ENCODE measurements at places on chromosomes 1 and 21.

- DNase-seq: no peak
Measured at GRCh38 chr1:176325664-176326063, 118.6 kb upstream of the COP1 start.

- DNase-seq: no peak
Measured at GRCh38 chr1:145994391-145995120, 1.8 kb downstream of the TXNIP start.

DNA sequence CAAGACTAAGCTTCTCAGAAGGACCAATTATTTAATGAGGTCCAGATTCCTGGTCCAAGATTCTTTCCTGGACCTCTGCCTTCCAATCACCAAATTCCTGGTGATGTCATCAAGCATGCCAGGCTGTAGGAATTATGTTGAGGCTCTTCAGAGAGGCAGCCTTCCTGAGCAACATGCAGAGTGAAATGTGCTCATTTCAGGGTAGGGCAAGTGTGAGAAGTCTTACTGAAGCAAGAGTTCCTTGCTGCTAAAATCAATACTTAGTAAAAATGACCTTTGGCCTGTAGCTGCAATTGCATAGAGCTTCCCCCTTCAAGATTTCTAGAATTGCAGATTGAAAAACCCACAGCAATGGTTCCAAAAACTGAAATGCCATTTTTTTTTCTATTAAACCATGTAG, 31.7 kb upstream of the BCAR3 start:
- no peak for DNase-seq

- DNase-seq: no peak
Measured at GRCh38 chr1:246591047-246591446, 24.8 kb downstream of the CNST start.

GRCh38 chr1:109784551-109785252, 21.0 kb upstream of the EPS8L3 start:
- no peak for DNase-seq

GRCh38 chr21:35189077-35189863, 140.2 kb upstream of the RUNX1 start:
- no peak for DNase-seq

- no peak for DNase-seq
Measured at GRCh38 chr1:196501760-196502428, 106.3 kb downstream of the KCNT2 start.

- DNase-seq: no peak
Measured at GRCh38 chr1:232998138-232998537, 47.7 kb downstream of the NTPCR start.

DNA sequence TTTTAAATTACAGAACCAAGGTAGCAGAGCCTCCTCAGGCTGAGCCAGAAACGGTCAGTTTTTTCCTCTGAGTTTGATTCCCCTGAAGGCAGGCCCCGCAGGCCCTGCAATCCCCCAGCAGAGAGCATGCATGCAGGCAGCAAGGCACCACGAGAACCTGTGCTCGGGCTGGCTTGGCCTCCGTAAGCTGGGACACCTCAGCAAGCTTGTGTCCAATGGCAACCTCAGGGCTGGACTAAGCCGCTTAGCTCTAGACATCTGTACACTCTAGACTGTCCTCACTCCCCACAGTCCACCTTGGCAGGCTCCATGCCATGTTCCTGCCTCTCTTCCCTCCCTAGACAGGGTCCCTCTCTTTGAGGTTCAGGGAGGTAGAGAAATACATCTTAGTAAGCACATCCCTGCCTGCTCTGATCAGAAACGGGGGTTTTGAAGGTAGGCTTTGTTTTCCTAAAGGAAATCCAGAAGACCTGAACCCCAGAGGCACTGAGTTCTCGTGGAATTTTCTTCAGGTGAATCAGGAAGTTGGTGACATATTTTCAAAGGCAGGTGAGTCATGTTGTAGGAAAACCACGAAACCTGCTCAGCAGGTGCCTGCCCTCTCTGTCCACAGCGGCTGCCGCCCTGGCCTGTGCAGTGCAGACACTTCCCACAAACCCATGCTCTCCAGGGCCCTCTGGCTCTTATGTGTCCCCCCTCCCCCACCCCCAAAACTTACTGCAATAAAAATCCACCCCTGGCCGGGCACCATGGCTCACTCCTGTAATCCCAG, 7.0 kb downstream of the TMEM63A start:
- DNase-seq: no peak

DNA sequence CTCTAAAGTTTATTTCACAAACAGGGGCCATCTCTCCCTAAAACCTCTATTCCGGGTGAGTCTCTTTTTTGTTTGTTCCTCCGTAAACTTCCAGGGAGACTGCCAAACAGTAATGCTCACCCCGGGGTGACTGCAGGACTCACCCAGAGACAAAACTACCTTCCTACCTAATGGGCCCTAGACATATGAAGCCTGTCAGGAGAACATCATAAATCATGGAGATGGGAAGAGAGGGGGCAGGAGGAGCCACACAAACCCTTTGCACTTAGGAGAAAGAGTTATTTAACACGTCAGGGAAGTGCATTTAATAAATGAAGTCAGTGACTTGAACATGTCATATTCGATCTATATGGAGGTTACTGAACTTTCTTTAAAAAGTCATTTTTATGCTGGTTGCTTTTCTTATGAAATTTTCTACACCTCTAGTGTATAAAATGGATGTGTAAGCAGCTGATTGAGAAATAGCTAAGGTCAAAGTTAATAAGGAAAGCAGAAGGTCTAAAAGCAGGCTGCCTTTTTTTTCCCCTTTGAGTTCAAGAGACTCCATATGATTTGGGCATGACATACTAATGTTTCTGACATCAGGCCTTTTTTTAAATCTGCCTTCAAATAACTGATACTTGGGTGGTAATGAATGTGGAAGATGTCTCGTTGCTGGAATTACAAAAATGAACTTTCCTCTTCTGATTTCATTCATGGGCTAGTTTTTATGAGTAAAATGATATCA, 286.9 kb upstream of the USP25 start:
- DNase-seq: no peak

DNA sequence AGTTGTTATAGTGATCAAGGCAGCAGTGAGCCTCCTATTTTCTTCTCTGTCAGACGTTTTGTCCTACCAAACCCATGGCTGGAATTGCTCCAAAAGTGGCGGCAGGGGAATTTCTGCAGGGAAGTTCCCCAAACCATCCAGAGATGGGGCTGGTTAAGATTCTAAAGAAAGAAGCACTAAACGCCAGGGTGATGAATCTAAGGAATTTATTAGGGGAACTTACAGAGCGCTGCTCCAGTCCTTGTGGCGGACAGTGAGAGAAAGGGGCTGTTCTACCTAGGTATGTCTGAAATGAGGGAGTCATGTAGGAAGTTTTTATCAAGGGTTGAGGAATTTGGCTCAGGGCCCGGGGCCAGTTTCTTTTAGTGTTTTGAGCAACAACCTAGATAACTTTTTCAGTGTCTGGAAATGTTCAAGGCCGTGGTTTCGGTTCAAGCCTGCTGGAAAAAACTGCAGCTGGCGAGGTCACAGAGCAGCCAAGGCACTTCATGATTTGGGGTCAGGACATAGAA, 222.4 kb upstream of the B3GALT2 start:
- no peak for DNase-seq

GRCh38 chr1:219697682-219698081, 84.8 kb upstream of the ZC3H11B start:
- no peak for DNase-seq

DNA sequence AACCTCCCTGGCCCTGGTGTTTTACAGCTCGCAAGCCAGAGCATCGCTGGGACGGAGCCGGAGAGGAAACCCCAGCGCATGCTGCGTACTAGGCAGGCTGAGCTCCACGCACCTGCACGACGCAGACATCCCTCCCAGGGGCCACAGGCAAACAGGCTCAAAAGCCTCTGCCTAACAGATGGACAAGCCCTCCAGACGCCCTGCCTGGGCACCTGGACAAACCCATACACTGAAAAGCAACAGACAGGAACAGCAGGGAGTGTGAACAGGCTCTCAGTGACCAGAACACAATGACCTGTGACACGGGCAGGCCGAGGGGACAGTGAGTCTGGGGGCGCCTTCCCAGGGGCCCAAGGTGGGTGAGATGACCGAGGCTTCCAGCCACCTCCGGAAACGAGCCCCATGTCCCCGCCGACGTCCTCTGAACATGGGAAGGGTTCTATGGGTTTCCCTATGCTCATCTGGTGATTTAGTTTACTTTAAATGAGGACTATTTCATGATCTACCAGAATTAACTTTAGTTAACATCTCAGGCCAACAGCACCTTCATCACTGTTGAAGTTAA, 40.3 kb downstream of the NPHP4 start:
- DNase-seq: no peak

- no peak for DNase-seq
Measured at GRCh38 chr1:74180490-74180889, 17.5 kb downstream of the LRRIQ3 start.

Data from stimulated activated CD4-positive, alpha-beta T cell treated with anti-CD3 and anti-CD28 coated beads, Interleukin-15, amount 100 ng/mL, for 1 hour (primary cell).